ENCODE measurements at places on chromosomes 3 and 15. TPM values are rescaled to one million over a fixed set of nuclear protein-coding genes. Genes with fewer than 3 reads are reported as not detected.

DNA sequence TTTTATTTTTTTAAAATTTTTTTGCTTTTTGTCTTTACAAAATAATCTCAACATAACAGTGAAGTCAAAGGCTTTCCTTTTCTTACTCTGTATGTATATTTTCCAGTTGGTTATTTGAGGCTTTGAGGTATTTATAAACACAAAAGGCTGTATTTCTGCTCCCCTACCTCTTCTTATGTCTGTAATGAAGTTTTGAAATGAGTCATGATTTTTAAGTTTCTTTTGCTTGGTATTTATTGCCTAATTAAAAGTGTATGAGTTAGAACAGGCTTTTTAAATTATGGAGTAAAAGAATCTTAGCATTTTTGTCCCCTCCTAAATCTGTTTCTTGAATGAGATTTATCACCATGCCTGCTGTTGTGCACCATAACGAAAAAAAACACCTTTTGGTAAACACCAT, 66.0 kb downstream of the DCUN1D1 start:
- H3K27ac ChIP-seq: no peak overlapping the region
- DNase-seq: no peak
- H3K27me3 ChIP-seq: no peaks in the 10 kb centered on the region
- H3K36me3 ChIP-seq: peaks cover 58% of the 10 kb centered on the region

Gene DNAH12
- not detected for total RNA-seq

DNA sequence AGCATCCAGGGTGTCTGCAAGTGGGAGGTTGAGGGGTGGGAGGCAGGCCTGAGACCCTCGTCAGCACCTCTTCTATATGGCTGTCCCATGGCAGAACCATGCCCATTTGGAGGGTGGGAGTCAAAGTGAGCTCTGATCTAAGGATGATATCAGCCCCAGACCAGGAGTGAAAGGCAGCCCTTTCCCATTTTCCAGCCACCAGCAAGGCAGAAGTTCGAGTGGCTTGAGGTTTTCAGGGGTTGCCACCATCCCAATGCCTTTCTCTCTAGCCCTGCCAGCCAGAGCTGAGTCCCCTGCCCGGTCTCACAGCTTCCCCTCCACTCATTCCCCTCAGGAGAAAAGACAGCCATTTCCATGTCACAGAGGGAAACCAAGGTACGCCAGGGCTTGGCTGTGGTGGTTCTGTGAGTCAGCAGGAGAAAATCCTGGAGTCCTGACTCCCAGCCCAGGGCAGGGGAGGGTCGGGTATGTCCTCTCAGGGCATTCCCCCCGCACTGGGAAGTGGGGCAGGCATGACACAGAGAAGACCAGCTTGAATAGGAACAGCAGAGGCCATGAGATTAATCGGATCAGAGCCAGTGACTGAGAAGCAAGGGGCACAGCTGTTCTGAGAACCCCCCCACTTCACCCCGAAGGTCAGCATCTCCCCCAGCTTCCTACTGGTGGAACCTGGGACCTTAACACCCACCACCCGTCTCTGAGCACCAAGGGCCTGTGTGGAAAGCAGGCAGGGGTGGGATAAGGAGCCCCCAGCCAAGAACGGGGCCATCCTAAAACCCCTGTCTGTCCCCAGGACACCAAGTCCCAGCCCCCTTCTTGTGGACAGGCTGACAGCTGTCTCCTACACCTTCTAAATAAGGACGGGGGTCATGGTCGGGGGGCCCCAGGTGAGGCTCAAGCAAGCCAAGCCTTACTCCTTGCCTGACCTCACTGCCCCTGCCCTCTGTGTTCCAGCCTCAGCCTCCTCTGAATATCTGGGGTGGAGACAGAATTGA, 965 bp upstream of the SLC38A3 start:
- no peak for DNase-seq
- peaks cover 12% of the 10 kb centered on the region for H3K4me1 ChIP-seq
- no peaks in the 10 kb centered on the region for H3K36me3 ChIP-seq
- H3K27ac ChIP-seq: no peak overlapping the region
- H3K27me3 ChIP-seq: peaks cover 15% of the 10 kb centered on the region

Gene RASSF1
- total RNA-seq: 25.5 TPM

GRCh38 chr3:190048932-190049441, 71.7 kb downstream of the P3H2 start:
- no peak overlapping the region for H3K4me3 ChIP-seq
- DNase-seq: no peak
- peaks cover 3% of the 10 kb centered on the region for H3K4me1 ChIP-seq
- H3K36me3 ChIP-seq: no peaks in the 10 kb centered on the region
- no peaks in the 10 kb centered on the region for H3K27me3 ChIP-seq
- H3K27ac ChIP-seq: peak overlapping the region; percentile 35

DNA sequence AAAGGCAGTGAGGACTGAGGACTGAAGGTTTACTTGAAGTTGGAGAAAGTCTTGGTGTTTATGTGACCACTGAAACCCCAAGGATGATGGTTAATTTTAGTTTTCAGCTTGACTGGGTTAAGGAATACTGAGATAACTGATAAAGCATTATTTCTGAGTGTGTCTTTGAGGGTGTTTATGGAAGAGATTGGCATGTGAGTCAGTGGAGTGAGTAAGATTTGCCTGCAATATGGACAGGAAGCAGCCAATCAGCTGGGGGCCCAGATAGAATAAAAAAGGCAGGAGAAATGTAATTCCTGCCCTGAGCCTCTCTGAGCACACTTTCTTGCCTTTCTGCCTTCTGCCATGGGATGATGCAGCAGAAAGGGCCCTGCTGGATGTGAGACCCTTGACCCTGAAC, 92.4 kb downstream of the KBTBD8 start:
- H3K36me3 ChIP-seq: no peaks in the 10 kb centered on the region
- H3K27me3 ChIP-seq: no peaks in the 10 kb centered on the region
- DNase-seq: no peak
- no peak overlapping the region for H3K4me3 ChIP-seq
- no peak overlapping the region for H3K27ac ChIP-seq

Gene GOLGA8T
- 0.28 TPM for total RNA-seq

Gene CSNK1G1
- total RNA-seq: 5.5 TPM

DNA sequence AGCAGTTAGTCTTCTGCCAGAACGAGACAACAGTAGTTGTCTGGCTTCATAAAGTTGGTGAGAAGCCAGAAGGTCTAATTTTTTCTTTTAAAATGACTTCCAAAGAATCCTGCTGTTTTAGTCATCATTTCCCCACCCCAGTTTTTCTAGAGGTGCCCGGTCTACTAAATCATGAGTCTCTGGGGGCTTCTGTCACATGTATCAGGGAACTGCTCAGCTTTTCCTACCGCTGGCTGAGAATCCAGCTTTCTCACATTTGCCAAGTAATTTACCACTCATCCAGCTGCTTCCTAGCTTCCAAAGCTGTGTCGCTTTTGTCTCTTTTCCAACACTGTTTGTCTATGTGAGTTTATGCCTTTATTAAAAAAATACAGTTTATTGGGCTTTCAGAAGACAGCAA, 183.3 kb downstream of the NSUN3 start:
- no peak overlapping the region for H3K27ac ChIP-seq
- no peak overlapping the region for H3K4me3 ChIP-seq
- no peaks in the 10 kb centered on the region for H3K36me3 ChIP-seq
- no peak for DNase-seq
- no peaks in the 10 kb centered on the region for H3K4me1 ChIP-seq

DNA sequence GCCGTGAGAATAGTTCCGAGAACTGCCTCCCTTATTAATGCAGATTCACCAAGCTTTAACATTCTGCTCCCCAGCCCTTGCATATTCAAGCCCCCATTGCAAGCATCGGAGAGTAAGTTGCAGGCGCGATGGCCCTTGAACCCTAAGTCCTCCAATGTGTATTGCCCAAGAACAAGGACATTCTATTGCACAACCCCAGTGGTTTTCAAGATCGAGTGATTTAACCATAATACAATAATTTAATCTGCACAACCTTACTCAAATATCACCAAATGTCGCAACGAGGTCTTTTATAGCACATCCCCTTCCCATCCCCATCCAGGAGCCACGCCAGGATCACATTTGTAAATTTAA, 21.7 kb upstream of the PLXND1 start:
- peak overlapping the region; percentile 91 for H3K27ac ChIP-seq
- peak overlapping the region; percentile 70 for H3K4me3 ChIP-seq
- no peak for DNase-seq
- H3K27me3 ChIP-seq: no peaks in the 10 kb centered on the region
- no peaks in the 10 kb centered on the region for H3K36me3 ChIP-seq

DNA sequence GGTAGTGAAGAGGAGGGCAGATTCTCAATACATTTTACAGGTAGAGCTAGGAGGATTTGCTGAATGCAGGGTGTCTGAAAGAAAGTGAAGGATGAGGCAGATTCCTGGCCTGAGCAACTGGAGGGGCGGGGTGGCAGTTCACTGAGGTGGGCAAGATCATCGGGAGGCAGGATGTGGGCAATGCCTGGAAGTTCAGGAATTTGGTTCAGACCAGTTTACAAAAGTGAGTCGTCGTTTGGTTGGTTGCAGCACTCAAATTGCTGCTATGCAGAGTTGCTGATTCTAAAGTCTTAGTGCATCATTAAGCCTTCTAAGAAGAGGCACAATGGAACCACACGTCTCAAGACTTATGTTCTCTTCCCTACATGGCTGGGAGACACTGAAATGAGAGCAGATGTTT, 134.0 kb downstream of the MFSD1 start:
- H3K27me3 ChIP-seq: no peaks in the 10 kb centered on the region
- H3K36me3 ChIP-seq: no peaks in the 10 kb centered on the region
- DNase-seq: no peak
- no peak overlapping the region for H3K27ac ChIP-seq
- no peak overlapping the region for H3K4me3 ChIP-seq

DNA sequence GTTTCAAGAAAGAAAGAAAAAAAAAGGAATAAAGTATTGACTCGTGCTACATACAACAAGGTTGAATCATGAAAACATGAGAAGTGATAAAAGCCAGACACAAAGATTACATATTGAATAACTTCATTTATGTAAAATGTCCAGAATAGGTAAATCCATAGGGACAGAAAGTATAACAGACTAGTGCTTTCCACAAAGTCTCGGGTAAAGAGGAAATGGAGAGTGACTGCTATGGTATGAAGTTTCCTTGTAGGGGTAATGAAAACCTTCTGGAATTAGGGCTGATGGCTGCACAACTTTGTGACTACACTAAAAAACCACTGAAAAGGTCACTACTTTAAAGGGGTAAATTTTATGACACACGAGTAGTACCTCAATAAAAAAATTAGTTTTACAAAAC, 13.0 kb downstream of the LRRFIP2 start:
- H3K27ac ChIP-seq: no peak overlapping the region
- peaks cover 4% of the 10 kb centered on the region for H3K4me1 ChIP-seq

- no peaks in the 10 kb centered on the region for H3K27me3 ChIP-seq
- no peak overlapping the region for H3K4me3 ChIP-seq
These were observed 72.7 kb downstream of the SCN5A start for GRCh38 chr3:38576526-38577370.

Gene NPAP1
- not detected for total RNA-seq

DNA sequence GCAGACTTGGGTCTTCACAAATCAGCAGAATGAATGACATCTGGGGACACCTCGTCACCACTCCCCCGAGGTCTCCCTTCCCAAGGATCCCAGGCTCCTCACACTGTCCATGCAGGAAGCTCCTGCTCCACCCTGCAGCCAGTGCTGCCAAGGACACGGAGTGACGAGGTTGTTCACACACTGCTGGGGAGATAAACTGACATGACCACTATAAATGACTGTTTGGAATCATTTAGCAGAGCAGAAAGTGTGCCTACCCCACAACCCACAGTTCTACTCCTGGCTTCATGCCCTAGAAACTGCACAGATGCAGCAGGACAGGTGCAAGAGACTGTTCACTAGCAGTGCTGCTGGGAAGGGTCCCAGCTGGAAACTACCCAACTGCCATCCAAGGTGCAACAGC, 19.7 kb upstream of the PRSS50 start:
- no peaks in the 10 kb centered on the region for H3K36me3 ChIP-seq
- no peaks in the 10 kb centered on the region for H3K27me3 ChIP-seq
- DNase-seq: no peak
- H3K4me3 ChIP-seq: no peak overlapping the region
- H3K4me1 ChIP-seq: no peaks in the 10 kb centered on the region

GRCh38 chr3:152817400-152817799, 17.5 kb upstream of the P2RY1 start:
- H3K4me3 ChIP-seq: no peak overlapping the region
- H3K27ac ChIP-seq: no peak overlapping the region
- no peaks in the 10 kb centered on the region for H3K4me1 ChIP-seq
- DNase-seq: no peak
- H3K36me3 ChIP-seq: no peaks in the 10 kb centered on the region

GRCh38 chr3:178761024-178761423, 224.8 kb downstream of the KCNMB2 start:
- H3K4me1 ChIP-seq: no peaks in the 10 kb centered on the region
- H3K4me3 ChIP-seq: no peak overlapping the region
- no peak for DNase-seq
- no peaks in the 10 kb centered on the region for H3K27me3 ChIP-seq
- H3K27ac ChIP-seq: no peak overlapping the region

DNA sequence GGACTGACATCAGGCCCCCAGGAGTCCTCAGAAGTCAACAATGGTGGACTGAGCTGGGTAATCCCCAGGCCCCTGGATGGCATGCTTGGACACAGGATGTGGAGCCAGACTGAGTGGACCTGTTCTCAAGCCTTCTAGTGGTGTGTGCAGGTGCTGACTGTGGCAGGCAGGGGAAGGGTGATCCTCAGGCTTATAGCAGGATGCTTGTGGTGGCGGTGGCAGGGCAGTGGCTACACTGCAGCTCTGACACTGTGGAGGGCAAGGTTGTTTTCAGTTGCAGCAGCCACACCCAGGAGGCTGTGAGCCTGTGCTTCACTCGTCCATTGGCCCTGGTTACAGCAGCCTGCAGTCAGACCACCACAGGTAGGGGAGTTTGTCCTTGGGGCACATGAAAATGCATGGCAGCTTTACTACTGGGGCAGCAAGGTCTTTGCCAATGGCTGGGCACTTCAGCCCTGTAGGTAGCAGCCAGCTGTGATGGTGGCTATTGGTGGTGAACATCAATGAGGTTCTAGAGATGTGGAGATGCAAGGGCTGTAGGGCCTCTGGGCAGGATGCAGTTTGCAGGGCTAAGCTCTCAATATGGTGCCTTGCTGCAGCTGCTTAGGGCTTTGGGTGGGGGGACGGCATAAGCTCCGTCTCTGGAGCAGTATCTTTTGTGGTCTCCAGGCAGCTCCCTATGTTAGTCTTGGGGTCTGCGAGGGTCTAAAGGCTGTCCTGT, 17.5 kb upstream of the MYO5A start:
- peaks cover 59% of the 10 kb centered on the region for H3K36me3 ChIP-seq
- no peak for DNase-seq
- H3K27me3 ChIP-seq: no peaks in the 10 kb centered on the region

DNA sequence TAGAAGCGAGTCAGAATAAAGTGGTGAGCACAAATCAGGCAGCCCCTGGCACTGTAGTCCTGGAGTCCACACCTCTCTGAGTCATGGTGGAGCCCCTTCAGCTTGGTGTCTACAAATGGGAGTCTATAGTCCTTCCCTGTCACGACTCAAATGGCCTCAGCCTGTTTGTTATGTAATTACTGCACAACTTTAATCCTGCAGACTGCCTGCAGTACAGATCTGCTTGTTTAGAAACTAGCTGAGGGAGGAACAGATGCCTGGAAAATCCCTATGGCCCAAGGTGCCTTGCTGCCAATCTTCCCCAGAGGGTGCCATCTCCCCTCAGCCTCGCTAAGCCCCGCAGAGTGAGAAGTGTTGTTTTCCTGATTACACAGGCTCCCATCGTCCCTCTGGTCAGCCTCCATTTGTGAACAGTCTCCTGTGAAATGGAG, 3.9 kb upstream of the CXCR6 start:
- H3K36me3 ChIP-seq: peaks cover 61% of the 10 kb centered on the region
- H3K27ac ChIP-seq: no peak overlapping the region
- peaks cover 12% of the 10 kb centered on the region for H3K4me1 ChIP-seq
- DNase-seq: no peak
- no peak overlapping the region for H3K4me3 ChIP-seq

Data from heart left ventricle (tissue), 16 donors.